ENCODE measurements at places on chromosomes 5 and 9.
A peak's percentile ranks its signal among the peaks of the same experiment; 100 is the strongest.

GRCh38 chr5:136031711-136032110 lies 2.9 kb downstream of the TGFBI start:
- DNase-seq, result no peak

DNA sequence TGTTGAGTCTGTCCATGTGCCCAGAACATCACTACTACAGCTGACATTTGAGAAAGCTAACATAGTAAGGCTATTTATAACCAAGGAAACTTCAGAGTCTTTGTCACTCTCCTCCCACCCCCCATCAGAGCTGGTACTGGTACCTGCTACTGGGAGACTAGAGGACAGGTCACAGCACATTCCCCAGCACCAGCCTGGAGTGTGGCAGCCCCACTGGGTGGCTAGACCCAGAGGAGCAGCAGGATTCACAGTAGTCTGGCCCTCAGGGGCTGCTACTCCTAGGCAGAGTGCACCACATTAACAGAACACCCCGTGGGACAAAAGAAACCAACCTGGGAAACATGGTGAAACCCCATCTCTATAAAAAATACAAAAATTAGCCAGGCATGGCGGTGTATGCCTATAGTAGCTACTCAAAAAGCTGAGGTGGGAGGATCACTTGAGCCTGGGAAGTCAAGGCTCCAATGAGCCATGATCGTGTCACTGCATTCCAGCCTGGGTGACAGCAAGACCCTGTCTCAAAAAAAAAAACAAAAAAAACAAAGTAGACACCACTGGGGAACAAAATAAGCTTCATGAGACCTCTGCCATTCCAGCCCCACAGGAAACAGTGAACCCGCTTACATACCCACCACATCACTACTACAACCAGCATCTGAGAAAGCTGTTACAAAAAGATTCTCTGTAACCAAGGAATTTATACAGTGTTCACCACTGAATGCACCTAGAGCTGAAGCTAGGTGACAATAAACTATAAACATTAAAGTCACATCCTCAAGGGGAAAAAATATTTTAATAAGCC lies 26.3 kb upstream of the PTGER4 start:
- DNase-seq, result no peak

DNA sequence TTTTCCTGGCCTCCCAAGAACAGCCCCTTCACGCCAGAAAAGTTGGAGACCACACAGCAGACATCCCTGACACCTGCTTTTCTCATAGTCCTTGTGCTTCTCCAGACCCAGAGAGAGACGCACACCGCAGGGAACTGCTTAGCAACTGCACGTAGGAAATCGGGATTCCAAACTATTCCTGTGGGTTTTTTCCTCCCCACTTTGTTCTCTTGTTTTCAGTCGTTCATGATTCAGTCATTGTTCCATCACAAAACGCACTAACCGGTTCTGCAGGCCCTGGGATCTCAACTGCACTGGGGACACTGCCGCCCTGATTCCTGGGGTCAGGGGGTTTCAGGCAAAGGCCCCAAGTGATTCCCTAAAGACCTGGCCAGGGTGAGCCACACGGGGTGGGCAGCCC lies 588.0 kb upstream of the KLF4 start:
- DNase-seq, result no peak

DNA sequence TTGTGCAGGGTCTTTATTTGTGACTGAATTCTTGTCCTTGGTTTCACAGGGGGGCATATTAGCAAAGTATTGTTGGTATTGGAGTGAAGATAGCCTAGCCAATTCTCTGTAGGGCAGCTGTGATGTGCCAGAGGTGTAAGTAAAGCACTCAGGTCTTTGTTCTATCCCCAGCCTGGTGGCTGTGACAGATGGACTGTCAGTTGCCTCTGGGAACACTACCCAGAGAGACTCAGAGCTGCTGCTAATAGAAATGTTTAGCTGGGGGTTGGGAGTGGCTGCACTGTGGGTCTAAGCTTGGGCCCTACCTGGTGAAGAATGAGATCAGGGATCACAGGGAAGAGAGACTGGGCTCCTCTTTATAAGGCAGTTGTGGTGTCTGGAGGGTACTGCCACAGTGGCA lies 1006.5 kb upstream of the TYRP1 start:
- DNase-seq, result no peak

GRCh38 chr5:40033009-40033408 lies 608.2 kb upstream of the DAB2 start:
- DNase-seq, result no peak

DNA sequence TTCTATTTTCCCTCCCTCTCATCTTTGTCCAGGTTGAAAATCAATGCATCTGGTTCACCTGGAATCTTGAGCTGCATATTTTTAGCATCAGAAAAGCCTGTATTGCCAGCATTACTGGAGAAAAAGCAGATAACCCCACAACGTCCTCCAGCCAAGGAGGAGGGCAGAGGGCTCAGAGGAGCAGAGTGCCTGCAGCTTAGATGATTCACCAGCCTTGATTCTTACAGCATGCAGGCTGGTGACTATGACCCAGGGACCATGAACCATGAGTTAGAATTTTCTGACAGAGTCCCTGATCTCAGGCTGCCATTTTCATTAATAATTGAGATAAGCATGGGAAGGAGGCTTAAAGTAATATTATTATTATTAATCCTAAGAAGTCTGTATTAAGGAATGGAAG lies 278.2 kb downstream of the BRINP1 start:
- no peak for DNase-seq

GRCh38 chr5:137616046-137616445 lies 116.9 kb upstream of the SPOCK1 start:
- no peak for DNase-seq

GRCh38 chr5:132489051-132489770 lies 1.4 kb downstream of the IRF1 start:
- DNase-seq, result peak; percentile 35

DNA sequence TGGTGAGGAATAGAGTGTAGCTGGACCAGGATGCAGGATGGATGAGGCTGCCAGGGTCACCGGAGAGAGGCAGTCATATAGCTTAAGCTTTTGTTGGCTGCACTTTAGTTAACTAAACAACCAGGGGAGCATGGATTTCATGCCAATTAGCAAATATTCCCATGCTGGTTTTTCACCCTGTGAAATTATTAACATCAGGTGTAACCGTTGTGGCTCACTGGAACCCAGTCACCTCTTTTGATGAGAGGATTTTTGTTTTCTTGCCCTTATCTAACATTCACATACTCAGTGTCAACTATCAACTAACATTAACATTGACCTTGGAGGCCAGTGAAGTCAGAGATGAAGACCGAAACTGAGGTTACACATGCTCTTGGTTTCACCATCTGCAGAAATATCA lies 97.2 kb upstream of the BASP1 start:
- DNase-seq, result no peak

DNA sequence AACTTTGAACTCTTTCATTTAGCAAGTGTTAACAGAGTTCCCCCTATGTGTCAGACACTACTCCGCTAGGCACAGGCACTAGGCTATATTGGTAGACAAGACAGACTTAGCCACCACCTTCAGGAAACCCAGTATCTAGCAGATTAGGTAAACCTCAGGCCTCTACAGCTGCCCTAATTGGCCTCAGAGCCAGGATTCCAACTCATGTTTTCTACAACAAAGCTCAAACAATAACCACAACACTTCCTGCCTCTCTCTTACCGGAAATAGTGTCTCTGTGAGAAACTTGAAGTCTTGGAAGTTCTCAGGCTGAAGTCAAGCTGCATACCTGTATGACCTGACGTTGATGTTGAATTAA lies 116.6 kb upstream of the SLC44A1 start:
- DNase-seq, result no peak

- no peak for DNase-seq
These were observed 419.0 kb upstream of the DAB2 start for GRCh38 chr5:39843767-39844166.

GRCh38 chr5:35246411-35246810 lies 16.1 kb upstream of the PRLR start:
- DNase-seq, result no peak

GRCh38 chr5:55187370-55187769 lies 14.4 kb upstream of the CDC20B start:
- DNase-seq, result no peak

DNA sequence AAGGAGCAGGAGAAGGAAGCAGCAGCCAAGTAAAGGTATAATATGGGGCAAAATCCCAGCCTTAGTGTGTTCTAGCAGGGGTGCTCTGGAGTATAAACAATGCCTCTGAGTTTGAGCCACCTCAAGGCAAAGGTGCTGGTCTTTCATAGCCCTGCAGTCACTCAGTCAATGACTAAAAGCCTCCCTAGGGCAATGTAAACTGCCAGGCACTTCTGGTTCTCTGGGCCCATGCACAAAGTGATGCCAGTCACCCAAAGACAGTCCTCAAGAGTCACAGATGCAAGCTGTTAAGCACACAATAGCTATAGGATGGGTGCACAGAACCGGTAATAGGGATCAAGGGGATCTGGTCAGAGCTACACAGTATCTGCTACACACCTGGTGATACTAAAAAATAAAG lies 12.6 kb downstream of the ZBTB5 start:
- DNase-seq, result no peak

DNA sequence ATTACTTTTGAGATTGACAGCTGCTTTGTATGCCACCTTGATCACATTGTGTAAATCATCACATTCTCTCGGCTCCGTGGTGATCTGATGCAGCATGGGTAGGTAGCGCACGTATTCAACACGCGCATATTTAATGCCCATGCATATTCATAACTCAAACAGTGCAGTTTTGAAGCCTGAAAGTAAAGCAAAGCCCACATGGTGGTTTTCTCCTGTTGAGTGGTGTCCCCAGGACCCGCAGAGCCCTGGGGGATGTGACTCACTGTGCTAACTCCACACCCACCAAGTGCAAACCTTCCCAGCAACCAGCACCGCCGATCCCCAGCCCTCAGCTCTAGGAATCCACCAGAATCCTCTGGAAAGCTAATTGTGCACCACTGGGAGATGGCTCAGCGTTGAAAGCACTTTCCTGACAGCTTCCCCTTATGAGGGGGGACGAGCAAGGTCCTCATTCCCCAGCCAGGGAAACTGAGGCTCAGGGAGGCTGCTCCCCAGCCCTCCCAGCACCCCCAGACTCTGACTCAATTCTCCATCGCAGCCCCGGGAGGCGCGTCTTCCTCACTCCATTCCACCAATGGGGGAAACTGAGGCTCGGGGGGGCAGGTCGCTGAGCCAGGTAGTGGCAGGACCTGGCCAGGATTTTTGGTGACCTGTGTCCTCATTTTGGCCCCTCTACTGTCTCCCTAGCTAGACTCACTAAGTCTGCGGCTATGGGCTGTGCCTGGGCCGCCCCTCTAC lies 46.4 kb downstream of the SARDH start:
- no peak for DNase-seq

DNA sequence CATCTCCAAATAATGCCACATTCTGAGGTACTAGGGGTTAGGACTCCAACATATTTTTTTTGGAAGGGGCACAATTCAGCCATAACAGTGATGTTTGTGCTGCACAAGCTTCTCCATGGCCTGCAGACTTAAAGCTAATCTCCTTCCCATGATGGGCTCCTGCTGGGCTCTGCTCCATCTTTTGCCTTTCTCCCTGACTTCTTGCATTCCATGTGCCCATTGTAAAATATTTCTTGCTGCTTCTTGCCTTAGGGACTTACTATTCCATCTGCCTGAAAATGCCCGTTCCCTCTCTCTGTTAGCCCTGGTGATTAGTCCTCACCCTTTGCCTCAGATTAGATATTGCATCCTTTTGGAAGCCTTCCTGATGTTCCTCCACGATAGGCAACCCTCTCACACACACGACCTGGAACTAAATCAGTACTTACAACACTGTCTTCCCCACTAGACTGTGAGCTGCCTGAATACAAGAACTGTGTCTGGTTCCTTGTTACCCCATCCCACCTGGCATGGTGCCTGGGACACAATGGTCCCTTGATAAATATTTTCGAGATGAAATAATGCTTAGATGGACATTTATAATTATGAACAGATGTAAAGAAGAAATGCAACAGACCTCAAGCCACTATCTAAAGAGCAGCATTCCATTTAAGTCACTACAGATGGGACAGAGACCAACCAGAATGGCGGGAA lies 33.5 kb downstream of the OR1J1 start:
- no peak for DNase-seq

GRCh38 chr5:121726991-121727390 lies 124.7 kb upstream of the FTMT start:
- no peak for DNase-seq

DNA sequence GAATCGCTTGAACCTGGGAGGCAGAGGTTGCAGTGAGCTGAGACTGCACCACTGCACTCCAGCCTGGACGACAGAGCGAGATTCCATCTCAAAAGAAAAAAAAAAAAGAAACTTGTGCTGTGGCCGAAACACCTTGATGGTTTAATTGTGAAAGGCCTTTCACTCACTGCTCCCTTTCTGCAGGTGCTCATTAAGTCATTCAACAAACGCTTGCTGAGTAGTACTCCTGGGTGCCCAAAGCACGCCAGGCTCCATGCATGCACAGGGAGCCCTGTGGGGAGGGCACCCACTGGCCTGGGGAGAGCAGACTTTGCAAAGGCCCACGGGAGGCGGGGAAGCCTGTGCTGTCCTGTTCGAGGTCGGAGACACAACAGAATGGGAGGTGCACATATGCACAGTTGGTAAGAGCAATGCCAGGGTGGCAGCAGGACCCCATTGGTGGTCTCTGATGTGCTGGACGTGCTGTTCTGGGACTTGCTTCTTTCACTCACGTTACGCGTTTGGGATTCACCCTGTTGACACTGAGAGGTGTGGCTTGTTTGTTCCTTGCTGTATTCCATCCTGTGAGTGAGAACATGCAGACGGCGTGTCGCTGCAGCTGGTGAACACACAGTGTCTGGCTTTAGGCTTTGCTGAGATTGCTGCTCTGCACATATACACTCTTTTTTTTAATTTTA lies 3.0 kb upstream of the ENTPD2 start:
- DNase-seq, result no peak

DNA sequence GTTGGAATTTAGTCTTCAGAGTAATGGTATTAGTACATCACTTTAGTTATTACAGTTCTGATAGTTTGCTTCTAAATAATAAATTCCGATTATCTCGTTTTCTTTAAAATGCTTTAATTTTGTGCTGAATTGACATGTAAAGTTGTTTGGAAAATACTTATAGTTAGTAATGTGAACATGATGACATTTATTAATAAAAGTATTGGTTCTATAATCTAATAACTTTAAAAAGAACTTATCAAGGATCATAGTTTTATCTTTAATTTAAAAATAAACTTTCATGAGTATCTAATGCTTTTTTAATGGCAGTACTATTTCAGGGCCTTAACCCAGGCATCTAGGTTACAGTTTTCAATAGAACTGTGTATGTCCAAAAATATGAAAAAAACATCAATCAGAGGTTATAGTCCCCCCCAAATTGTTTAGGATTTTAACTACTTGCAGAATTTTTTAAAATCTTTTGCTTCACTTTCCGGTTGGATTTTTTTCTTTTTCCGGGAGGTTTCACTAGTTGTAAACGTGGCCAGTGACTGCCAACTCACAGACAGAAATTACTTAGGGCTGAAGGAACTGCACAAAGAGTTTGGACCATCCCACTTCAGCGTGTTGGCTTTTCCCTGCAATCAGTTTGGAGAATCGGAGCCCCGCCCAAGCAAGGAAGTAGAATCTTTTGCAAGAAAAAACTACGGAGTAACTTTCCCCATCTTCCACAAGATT lies 680 bp downstream of the GPX8 start:
- no peak for DNase-seq

DNA sequence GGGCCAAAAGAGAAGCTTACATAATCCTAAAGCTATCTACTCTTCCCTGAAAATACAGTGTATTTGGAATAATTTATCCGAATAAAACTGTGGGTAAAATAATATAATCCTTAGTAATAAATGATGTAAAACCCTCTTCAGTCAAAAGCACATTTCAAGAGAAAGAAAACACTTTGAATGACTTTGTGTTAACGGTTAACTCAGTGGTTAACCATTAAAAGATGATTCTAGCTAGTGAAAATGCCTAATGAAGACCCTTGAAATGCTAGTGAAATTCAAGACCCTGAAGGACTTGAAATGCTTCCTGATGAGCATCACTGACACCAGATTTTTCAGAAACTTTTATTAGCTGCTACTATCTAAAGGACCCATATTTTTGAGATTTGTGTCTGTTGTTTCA lies 70.7 kb downstream of the COX7C start:
- DNase-seq, result no peak

Data from mesothelial cell of epicardium (in vitro differentiated cells).